ENCODE measurements at places on chromosomes 2 and 18. TPM values are rescaled to one million over a fixed set of nuclear protein-coding genes. Genes with fewer than 3 reads are reported as not detected.
A peak's percentile ranks its signal among the peaks of the same experiment; 100 is the strongest.

DNA sequence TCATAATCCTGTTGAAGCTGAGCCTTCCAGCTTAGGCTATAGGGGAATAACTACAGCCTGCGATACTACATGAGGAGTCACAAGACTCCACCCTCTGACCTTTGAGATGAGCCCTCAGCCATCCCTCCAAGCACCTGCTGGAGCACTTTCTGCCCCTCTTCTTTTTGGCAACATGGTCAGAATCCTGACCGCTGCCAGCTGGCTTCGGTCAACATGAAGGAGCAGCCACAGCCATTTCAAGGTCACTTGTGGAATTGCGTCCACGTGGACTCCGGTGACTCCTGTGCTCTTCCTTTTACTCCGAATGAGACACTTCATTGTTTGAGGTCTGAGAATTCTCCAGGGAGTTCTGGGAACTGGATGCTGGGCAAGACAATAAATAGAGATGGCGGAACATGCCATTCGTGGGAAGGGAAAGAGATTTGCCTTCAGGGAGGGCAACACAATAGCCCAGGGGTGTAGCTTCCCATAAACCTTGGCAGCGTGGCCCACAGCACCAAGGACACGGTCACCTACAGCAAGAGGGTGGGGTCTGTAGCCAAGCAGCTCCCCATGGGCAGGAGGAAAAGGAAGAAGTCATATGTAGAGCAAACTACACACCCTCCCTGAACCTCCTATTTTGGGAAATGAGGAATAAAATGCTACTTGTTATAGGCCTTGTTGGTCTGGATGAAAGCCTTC is 73.3 kb upstream of the PPP1CB start:
- H3K4me3 ChIP-seq = no peak overlapping the region
- no peaks in the 10 kb centered on the region for H3K27me3 ChIP-seq
- peak overlapping the region; percentile 82 for H3K27ac ChIP-seq
- no peak for DNase-seq
- peaks cover 53% of the 10 kb centered on the region for H3K4me1 ChIP-seq

- H3K36me3 ChIP-seq = no peaks in the 10 kb centered on the region
- H3K27me3 ChIP-seq = no peaks in the 10 kb centered on the region
- no peak for DNase-seq
- no peaks in the 10 kb centered on the region for H3K4me1 ChIP-seq
- no peak overlapping the region for H3K4me3 ChIP-seq
Measured at GRCh38 chr18:43380104-43380672, 102.9 kb upstream of the SYT4 start.

GRCh38 chr2:221606424-221606823 is 34.3 kb upstream of the EPHA4 start:
- H3K4me1 ChIP-seq = no peaks in the 10 kb centered on the region
- peaks cover 4% of the 10 kb centered on the region for H3K27me3 ChIP-seq
- H3K36me3 ChIP-seq = no peaks in the 10 kb centered on the region
- DNase-seq = no peak
- H3K4me3 ChIP-seq = no peak overlapping the region
- H3K27ac ChIP-seq = no peak overlapping the region

BCL11A gene
- 0.21 TPM for total RNA-seq

PDE1A gene
- total RNA-seq = not detected

DNA sequence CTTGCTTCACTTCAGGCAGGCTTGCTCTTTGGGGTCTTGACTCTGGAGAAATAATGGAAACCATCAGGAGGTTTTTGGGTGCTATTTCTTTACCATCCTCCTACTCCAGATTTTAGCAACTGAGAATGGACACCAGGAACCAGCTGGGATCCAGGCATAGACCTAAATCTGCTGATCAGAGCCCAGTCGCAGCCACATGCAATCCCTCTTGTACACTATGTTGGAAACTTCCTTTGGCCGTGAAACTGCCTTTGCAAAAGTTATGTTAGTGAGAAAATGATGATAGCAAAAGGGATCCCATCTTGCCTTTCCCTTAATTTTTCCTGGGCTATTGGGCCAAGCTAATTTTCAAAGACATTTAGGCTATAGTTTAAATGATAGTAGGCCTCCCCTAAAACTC is 158.8 kb upstream of the ARL4C start:
- DNase-seq = no peak
- no peaks in the 10 kb centered on the region for H3K36me3 ChIP-seq

PIEZO2 gene
- not detected for total RNA-seq

GRCh38 chr2:67544286-67544685 is 147.2 kb downstream of the ETAA1 start:
- no peaks in the 10 kb centered on the region for H3K36me3 ChIP-seq
- DNase-seq = no peak
- H3K27ac ChIP-seq = no peak overlapping the region
- no peak overlapping the region for H3K4me3 ChIP-seq
- no peaks in the 10 kb centered on the region for H3K27me3 ChIP-seq
- H3K4me1 ChIP-seq = no peaks in the 10 kb centered on the region

STAT4 gene
- 92.2 TPM for total RNA-seq

- DNase-seq = no peak
- H3K36me3 ChIP-seq = peaks cover 46% of the 10 kb centered on the region
- H3K4me1 ChIP-seq = peaks cover 22% of the 10 kb centered on the region
- H3K27me3 ChIP-seq = no peaks in the 10 kb centered on the region
- no peak overlapping the region for H3K4me3 ChIP-seq
Measured at GRCh38 chr2:46973673-46974072, 58.1 kb upstream of the MCFD2 start.

PDE11A gene
- not detected for total RNA-seq

- peaks cover 5% of the 10 kb centered on the region for H3K4me1 ChIP-seq
- no peak for DNase-seq
- H3K36me3 ChIP-seq = no peaks in the 10 kb centered on the region
- no peak overlapping the region for H3K27ac ChIP-seq
Measured at GRCh38 chr2:176182671-176183070, 5.8 kb upstream of the HOXD1 start.

- H3K27ac ChIP-seq = no peak overlapping the region
- peaks cover 17% of the 10 kb centered on the region for H3K4me1 ChIP-seq
- no peaks in the 10 kb centered on the region for H3K27me3 ChIP-seq
- H3K4me3 ChIP-seq = no peak overlapping the region
Measured at GRCh38 chr2:96408616-96409015, 73.0 kb downstream of the NCAPH start.

GRCh38 chr18:27605107-27605834 is 420.2 kb upstream of the CHST9 start:
- H3K4me1 ChIP-seq = no peaks in the 10 kb centered on the region
- H3K4me3 ChIP-seq = no peak overlapping the region
- DNase-seq = no peak
- no peaks in the 10 kb centered on the region for H3K36me3 ChIP-seq
- no peak overlapping the region for H3K27ac ChIP-seq

- peaks cover 21% of the 10 kb centered on the region for H3K4me1 ChIP-seq
- no peak overlapping the region for H3K4me3 ChIP-seq
- H3K27ac ChIP-seq = no peak overlapping the region
Measured at GRCh38 chr18:50311650-50312049, 24.2 kb upstream of the CXXC1 start.

DNA sequence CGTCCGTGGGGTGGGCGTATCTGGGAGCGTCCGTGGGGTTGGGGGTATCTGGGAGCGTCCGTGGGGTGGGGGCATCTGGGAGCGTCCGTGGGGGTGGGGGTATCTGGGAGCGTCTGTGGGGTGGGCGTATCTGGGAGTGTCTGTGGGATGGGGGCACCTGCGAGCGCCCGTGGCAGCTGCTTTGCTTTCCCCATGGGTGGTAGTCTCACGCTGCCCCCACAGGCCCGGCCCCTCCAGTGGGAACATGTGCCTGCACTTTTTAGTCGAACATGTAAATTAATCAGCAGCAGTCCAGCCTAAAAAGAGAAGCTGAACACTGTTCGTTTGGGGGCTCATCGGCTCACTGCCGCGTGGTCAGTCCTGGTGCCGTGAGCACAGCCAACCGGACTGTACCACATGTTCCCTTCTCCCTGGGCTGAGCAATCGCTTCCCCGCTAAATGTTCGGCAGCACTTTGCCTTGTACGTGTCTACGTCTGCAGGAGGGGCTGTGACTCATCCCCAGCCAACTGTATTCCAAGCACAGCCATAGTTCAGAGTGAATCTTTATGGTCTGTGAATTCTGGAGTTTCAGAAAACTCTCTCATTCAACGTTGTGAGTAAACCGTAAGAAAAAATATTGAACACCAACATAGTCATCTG is 271.5 kb downstream of the AGAP1 start:
- H3K36me3 ChIP-seq = no peaks in the 10 kb centered on the region
- no peak overlapping the region for H3K4me3 ChIP-seq
- H3K4me1 ChIP-seq = no peaks in the 10 kb centered on the region
- H3K27ac ChIP-seq = no peak overlapping the region
- no peak for DNase-seq

- no peak overlapping the region for H3K4me3 ChIP-seq
- no peak for DNase-seq
- peaks cover 62% of the 10 kb centered on the region for H3K36me3 ChIP-seq
- H3K27me3 ChIP-seq = no peaks in the 10 kb centered on the region
- H3K4me1 ChIP-seq = peaks cover 42% of the 10 kb centered on the region
- H3K27ac ChIP-seq = peak overlapping the region; percentile 67
Measured at GRCh38 chr2:27967076-27967475, 76.5 kb downstream of the BABAM2 start.

GRCh38 chr2:176533505-176534193 is 264.4 kb downstream of the MTX2 start:
- H3K27ac ChIP-seq = no peak overlapping the region
- no peaks in the 10 kb centered on the region for H3K4me1 ChIP-seq
- peaks cover 21% of the 10 kb centered on the region for H3K27me3 ChIP-seq
- no peak for DNase-seq
- no peaks in the 10 kb centered on the region for H3K36me3 ChIP-seq

- H3K27ac ChIP-seq = peak overlapping the region; percentile 42
- H3K36me3 ChIP-seq = peaks cover 54% of the 10 kb centered on the region
- H3K4me3 ChIP-seq = no peak overlapping the region
- DNase-seq = no peak
Measured at GRCh38 chr2:202780514-202781021, 91.0 kb downstream of the ICA1L start.

DNA sequence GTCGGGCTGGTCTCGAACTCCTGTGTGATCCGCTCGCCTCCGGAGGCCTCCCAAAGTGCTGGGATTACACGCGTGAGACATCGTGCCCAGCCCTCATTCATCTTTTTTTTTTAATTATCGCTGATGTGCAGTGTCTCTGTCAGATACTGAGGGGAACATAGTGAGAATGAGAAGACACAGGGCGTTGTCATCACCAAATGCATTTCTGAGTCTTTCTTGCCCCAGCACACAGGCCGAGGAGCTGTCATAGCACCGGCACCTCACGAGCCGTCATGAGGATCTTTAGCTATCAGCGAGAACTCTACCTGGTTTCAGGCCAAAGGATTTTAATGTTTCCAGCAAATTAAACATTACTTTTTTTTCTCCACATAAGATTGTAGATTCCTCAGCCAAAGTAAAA is 548.0 kb upstream of the SOX11 start:
- H3K27me3 ChIP-seq = no peaks in the 10 kb centered on the region
- no peak overlapping the region for H3K4me3 ChIP-seq
- H3K4me1 ChIP-seq = no peaks in the 10 kb centered on the region
- no peak overlapping the region for H3K27ac ChIP-seq

DNA sequence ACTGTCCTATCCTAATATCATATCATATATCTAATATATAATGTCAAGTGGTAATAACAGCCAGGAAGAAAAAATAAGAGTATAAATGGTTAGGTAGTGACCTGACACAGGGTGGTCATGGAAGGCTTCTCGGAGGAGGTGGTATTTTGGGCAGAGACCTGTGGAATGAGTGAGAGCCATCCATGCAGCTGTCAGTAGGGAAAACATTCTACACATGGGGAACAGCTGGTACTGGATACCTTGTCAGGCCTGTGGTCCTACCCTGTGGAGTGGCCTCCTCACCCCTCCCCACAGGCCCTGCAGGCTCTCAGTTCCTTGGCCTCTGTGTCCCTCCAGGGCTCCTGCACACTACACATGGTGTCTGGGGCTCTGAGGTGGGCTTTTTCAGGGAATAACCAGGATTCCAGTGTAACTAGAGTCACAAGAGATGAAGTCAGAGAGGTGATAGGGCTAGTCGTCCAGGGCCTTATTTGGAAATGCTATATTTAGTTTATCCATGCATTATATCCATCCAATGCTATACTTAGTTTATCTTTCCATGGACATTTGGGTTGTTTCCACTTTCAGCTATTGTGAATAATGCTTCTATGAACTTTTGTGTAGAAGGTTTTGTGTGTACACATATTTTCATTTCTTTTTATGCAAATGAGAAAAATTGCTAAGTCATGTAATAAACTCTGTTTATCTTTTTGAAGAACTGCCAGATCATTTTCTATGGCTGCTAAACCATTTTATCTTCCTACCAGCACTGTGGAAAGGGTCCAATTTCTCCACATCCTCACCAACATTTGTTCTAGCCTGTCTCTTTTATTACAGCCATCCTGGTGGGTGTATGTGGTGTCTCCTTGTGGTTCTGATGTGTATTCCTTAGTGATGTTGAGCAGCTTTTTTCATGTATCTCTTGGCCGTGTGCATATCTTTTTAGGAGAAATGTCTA is 75.6 kb downstream of the TPGS2 start:
- no peak overlapping the region for H3K4me3 ChIP-seq
- H3K36me3 ChIP-seq = no peaks in the 10 kb centered on the region
- no peak overlapping the region for H3K27ac ChIP-seq

ARHGEF4 gene
- 0.11 TPM for total RNA-seq

CRYGD gene
- total RNA-seq = not detected

All from activated T-helper 2 cell treated with anti-CD3 and anti-CD28 coated beads, Interferon-gamma antibody, Interleukin-2, Interleukin-4, amounts not matched to agents 10 μg/mL and 5 μg/mL and 100 μg/mL, durations not matched to agents 14 hours and 24 hours and 36 hours (primary cell).